Fibroblast of skin of back (primary cell): ENCODE measurements at places on chromosomes 11 and 22.

DNA sequence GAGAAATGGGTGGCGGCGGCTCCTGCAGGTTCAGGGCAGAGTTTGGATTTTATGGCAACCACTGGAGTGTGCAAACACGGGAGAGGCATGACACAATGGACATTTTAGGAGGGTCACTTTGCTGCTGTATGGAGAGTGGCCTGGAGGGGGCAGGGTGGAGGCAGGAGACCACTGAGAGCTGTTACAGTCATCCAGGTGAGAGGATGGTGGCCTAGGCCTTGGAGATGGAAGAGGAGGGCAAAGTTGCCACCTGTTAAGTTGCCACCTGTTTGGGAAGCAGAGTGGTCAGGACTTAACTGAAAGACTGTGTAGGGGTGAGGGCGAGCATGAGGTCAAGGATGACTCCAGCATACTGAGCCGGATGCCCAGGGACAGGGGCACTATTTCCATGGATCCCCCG, 2.3 kb upstream of the RAD9A start:
- no peak for DNase-seq

DNA sequence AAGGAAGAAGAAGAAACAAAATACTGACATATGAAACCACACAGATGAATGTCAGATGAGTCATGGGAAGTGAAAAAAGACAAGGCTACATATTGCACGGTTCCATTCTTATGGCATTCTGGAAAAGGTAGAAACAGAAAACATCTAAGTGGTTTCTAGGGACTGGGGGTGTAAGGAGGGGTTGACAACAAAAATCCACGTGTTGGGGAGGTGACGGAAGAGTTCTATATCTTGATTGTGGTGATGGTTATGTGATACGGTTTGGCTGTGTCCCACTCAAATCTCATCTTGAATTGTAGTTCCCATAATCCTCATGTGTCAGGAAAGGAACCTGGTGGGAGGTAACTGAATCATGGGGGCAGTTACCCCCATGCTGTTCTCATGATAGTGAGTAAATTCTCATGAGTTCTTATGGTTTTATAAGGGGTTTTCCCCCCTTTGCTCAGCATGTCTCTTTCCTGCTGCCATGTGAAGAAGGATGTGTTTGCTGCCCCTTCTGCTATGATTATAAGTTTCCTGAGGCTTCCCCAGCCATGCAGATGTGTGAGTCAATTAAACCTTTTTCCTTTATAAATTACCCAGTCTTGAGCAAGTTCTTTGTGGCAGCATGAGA, 6.4 kb upstream of the ARFGAP3 start:
- DNase-seq, result peak; percentile 91

DNA sequence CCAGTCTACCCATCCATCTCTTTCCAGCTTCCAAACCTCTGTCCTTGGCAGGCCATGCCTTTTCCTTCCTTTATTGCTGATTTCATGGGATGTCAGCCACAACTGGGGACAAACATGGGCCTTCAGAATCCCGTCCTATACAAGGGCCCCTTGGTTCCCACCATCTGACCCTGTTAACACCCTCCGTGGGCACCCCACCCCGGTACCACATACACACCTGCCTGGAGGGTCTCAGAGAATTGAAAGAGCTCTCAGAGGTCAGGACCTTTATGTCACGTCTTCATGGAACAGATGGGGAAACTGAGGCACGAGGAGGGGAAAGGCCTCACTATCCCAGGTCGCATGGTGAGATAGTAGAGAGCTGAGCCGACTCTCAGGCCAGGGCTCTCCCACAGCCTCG, 53.0 kb downstream of the MPPED1 start:
- DNase-seq, result no peak

- DNase-seq, result no peak
Measured at GRCh38 chr11:64516226-64516625, 74.8 kb upstream of the SLC22A12 start.

GRCh38 chr11:127470306-127470884, 469.8 kb upstream of the KIRREL3 start:
- no peak for DNase-seq

DNA sequence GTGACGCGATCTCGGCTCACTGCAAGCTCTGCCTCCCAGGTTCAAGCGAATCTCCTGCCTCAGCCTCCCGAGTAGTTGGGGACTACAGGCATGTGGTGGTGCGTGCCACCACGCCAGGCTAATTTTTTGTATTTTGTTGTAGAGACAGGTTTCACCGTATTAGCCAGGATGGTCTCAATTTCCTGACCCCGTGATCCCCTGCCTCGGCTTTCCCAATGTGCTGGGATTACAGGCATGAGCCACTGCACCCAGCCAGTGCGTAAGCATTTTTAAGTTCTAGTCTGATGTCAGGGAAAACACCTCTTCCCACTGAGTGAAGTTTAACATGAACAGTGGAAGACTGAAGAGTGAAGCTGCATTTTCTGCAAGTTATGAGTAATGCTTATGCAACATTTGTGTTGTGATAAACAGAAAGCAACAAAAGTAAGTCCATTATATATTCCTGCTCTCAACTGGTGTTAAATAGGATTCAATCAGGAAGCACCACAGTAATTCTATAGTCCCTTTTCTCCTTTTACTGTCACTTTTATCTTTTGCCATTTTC, 1219.8 kb upstream of the RAG2 start:
- no peak for DNase-seq

- DNase-seq, result peak; percentile 65
Measured at GRCh38 chr22:42862045-42862734, 5.1 kb upstream of the ARFGAP3 start.

DNA sequence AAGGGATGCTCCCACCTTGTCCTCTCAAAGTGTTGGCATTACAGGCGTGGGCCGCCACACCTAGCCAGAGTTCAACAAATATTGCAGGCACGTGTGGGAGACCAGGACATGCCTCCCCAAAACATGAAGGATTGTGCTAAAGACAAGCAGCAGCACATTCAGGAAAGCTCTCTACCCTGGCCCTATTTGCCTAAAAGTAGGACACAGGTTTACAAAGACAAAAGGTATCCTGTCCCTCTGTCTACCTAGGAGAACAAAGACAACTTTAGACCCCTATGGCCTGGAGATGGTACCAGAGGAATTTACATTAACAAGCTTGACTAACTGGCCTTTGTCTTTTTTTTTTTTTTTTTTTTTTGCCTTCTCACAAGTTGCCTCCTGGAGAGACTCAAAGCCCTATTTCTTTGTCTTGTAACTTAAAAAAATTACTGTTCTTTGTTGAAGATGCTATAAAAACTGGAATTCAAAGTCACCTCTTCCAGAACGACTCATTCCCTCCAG, 859 bp upstream of the ACCS start:
- DNase-seq, result peak; percentile 1

- DNase-seq, result no peak
Measured at GRCh38 chr22:44373234-44373633, 60.5 kb upstream of the SHISAL1 start.

DNA sequence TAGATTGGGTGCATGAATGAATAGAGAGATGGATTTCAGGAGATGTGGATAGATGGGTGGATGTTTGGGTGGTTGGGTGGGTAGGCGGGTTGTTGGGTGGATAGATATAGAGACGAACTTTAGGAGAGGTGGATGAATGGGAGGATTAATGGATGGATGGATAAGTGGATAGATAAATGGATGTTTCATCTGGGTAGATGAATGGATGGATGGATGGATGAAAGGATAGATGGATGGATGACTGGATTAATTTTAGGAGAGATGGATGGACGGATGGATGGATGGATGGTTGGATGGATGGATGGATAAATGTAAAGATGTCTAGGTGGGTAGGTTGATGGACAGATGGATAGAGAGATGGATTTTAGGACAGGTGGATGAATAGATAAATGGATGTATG, 511.3 kb downstream of the MIAT start:
- DNase-seq, result no peak

- DNase-seq, result peak; percentile 67
Measured at GRCh38 chr11:61598886-61599868, 18.3 kb upstream of the SYT7 start.

DNA sequence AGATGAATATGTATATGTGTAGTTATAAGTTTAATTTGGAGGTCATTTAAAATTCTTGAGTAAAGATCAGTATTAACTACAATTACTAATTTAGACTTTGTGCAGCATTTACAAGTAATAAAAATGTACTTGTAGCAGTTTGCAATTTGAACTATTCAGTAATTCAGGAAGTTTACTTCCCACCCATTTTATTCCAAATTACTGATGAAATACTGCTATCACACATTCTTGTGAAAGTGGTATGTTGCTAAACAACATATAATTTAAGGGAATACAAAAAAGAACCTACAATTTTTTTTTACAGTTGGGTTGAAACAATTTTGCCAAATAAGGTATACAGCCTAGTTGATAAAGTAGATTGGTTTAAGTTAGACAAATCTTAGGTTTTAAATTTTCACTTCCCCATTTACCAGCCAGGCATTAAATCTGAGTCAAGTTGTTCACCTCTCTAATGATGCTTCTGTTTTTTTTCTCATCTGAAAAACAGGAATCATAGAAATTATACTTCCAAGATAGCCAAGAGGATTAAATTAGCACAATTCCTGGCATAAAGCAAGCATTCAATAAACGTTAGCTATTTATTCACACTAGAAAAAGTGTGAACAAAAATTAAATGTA, 45.3 kb downstream of the ZBTB44 start:
- DNase-seq, result no peak

DNA sequence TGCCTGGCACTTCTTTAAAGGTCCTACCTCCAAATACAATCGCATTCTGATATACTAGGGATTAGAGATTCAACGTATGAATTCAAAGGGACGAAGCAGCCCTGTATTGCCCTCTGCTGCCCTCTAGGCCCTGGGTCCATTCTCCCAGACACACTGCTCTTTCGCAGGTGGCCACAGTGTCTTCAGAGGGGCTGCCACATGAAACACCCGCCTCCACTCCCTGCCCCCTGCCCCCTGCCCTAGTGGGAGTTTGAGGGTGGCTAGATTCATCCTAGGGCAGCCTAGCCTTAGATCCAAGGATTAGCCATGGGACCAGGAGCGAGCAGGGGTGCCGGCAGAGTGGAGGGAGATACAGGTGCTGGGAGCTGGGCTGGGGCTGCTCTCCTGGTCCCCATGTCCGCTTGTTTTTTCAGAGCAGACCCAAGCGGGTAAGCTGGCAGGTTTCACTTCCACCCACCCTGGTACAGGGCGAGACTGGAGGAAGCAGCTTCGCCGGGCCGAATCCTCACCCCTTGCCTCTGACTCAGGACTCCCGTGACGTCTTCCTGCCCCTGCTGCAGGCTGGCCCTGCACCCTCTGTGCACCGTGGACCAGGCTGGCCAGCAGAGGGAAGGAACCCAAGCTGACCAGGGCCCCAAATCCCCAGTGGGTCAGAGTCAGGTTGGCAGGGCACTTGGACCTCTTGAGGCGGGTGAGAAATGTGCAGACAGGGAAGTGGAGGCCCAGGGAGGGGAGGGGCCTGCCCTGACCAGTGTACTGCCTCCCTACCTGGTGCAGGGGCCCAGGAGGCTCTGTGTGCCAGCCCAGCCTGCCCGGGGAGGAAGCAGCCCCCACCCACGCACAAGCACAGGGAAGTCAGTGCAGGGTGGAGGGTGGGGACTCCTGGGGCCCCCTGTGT, 28.4 kb upstream of the HMOX1 start:
- no peak for DNase-seq
